Activated CD4-positive, alpha-beta T cell treated with anti-CD3 and anti-CD28 coated beads, Interleukin-2, amount 50 U/mL, for 24 hours (primary cell): ENCODE measurements at places on chromosomes 11 and 22.

- DNase-seq = no peak
These were observed 21.5 kb upstream of the POU2AF1 start for GRCh38 chr11:111400595-111400994.

GRCh38 chr11:37946155-37946766 lies 1348.2 kb upstream of the RAG2 start:
- no peak for DNase-seq

GRCh38 chr11:102843489-102843888 lies at the start of gene MMP3:
Gene MMP3, minus strand, starts transcription at chr11:102843609. Its CDS starts 63 bp downstream, at chr11:102843546.
- DNase-seq = no peak

GRCh38 chr11:76233196-76233921 lies 27.1 kb upstream of the WNT11 start:
- DNase-seq = no peak

DNA sequence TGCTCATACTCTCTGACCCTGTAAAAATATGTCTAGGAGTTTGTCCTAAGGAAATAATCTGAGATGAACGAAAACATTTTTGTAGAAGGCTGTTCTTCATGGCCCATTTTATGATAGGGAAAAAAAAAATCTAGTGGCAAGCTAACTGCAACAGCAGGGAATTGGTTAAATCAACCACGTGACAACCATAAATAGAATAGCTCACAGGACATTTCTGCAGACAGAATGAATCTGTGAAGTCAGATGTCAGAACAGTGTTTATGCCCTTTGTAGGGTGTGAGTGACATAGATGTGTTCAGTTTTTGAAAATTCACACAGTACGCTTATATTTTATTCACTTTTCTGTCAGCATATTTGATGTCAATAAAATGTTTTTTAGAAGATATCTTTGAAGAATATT lies 16.1 kb downstream of the ARHGAP1 start:
- DNase-seq = no peak

DNA sequence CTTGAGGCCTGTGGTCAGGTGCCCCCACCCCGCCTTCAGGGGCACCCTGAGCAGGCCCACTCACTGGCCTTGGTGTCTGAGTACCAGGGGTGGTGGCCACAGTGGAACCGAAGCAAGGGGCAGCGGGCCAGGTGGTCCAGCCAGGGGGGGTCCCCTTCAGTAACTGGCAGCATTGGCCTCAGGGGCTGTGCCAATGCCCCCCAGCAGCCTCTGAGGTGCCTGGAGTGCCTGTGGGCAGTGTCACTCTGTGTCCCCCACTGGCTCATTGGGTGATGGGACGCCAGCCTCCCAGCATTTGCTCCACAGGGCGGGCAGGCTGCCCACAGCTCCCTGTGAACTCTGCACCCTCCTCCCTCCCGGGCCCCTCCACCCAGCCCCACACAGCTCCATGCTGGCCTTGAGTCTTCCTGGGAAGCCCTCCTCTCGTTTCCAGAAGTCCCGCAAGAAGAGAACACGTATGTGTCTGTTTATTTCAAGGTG lies 29.5 kb upstream of the CARS1 start:
- no peak for DNase-seq

DNA sequence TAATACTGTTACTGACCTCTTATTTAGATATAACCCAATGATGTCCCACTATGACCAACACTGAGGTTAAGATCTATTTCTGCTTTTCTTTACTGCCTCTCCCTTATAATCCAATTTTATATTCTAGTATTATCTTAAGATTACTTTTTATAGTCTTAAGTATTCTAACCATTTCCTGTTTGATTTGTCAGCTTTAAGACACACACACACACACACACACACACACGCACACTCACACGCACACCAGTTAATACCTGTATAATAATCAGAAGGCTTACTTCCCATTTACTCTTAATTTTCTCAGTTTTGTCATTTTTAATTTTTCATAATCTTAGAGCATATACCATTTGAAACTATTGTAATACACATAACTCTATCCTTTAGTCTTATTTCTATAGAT lies 226.0 kb upstream of the C11orf87 start:
- DNase-seq = no peak

- no peak for DNase-seq
These were observed 10.6 kb downstream of the FLI1 start for GRCh38 chr11:128704517-128704916.

DNA sequence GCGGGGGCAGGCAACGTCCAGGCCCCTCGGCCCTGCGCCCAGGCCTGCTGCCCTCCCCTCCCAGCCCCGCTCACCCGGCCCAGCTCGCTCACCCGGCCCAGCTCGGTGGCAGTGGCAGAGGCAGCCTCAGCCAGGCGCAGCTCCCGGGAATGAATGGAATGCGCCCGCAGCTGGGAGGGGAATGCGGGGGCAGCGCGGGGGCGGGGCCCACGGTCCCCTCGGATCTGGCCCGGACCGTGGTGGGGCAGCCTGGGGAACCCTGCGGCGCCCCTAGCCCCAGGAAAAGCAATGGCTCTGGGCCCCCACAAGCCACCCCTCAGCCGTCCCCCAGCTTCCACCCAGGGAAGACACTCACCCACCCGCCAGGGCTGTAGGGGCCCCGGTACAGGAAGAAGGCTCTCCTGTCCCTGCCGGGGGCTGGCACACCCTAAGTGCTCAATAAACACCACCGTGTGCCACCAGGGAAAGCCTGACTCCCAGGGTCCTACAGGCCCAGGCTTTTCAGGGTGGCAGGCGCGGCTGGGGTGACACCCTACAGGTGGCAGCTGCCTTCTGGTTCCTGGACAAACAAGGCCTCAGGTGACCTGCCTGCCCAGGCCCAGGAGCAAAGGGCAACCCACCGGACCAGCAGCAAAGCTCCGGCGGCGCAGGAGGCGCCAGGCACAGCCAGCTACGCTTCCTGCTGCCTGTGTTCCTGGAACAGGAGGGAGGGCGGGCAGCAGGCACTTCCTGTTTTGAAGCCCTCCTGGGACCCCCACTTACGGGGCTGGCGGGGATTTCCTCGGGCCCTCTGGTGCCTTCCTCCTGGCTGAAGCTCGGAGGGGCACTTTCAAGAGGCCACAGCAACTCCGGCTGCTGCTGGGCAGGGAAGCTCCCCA lies 13.8 kb downstream of the PLXNB2 start:
- DNase-seq = no peak

DNA sequence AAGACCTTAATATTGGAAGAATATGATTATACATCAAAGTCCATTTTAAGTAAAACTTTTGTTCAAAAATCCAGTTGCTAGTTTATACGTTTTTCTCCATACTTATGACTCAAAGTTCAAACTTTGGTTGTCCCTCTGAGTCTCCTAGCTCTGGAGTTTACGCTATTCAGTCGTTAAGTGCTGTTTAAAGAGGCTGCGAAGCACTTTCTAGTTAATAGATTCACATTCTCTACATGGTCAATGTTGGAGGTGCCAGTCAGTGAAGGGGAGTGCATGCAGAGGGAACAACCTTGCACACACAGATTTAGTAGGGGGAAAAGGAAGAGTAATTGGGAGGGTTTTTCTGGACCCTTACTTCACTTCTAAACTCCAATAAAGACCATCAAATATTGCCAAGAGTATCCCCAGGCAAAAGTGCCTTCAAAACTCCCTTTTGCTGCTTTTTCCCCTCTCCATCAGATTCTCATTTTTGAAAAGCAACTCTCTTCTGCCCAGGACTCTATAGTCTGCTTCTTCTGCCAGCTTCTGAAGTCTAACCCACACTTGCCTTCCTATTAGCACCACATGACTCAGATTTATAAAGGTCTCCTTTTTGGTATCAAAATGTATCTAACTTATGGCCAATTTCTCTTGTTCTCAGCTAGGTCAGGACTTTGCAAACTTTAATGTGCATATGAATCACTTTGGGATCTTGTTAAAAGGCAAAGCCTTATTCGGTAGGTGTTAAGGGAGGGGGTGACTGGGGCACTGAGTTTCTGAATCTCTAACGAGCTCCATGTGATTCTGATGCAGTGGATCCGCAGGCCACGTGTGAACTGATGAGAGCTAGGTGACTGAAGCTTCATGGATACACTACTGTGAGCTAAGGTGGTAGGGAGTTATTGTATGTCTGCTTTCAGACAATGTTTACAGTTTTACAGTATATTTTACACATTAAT lies 96.2 kb upstream of the MTMR2 start:
- no peak for DNase-seq

DNA sequence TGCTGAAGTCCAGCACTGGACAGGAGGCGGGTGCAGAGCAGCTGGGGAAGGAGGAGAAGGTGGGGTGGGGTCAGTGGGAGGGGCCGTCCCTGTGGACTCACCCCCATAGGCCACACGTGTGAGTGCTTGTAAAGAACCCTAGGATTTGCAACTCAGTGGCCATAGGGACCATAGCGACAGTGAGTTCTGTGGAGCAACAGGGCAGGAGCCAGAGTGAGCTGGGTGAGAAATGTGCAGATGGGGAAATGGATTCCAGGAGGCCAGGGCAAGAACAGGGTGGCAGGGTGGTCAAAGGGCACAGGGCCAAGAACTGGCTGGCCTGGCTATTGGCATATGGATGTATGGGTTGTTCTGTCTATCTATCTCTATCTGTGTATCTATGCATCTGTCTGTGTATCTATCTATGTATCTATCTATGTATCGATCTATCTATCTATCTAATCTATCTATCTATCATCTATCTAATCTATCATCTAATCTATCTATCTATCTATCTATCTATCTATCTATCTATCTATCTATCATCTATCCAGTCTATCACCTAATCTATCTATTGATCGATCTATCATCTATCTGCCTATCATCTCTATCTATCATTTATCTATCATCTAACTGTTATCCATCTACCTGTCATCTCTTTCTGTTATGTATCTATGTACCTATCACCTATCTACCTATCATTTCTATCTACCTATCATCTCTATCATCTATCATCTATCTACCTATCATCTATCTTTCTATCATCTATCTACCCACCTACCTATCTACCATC lies 889.0 kb downstream of the TBC1D22A start:
- no peak for DNase-seq

DNA sequence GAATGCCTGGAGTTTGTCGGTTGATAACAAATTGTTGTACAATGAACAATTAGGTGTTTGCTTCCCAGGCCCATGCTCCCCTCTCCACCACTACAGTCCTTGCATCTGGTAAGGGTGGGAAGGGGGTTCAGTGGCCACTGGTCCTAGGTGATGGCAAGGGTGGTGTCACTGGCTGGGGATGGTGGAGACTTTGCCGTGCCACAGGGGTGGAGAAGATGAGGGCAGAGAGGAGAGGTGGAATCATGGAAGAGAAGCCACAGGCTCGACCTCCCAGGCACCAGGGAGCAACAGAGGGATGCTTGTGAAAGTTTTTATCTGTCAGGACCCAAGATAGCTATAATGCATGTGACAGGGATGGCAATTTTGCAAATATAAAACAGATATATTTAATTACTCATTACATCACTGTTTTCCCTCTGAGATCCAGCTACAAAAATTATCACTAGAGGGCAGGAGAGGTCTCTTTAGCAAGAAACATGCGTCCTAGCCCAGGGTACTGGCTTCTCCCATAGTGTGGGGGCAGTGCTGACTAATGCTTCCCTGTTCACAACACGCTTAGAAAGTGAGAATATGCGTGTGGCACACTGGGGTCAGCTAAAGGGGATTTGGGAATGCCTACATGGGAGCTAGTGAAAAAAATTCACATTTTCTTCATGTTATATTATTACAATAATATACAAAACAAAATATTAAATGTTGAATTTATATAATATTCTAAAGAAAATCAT lies 49.0 kb upstream of the AMPD3 start:
- peak; percentile 59 for DNase-seq

- DNase-seq = no peak
These were observed 15.0 kb downstream of the IPO7 start for GRCh38 chr11:9399466-9399865.

GRCh38 chr11:45110562-45110961 lies 35.9 kb upstream of the PRDM11 start:
- DNase-seq = no peak

DNA sequence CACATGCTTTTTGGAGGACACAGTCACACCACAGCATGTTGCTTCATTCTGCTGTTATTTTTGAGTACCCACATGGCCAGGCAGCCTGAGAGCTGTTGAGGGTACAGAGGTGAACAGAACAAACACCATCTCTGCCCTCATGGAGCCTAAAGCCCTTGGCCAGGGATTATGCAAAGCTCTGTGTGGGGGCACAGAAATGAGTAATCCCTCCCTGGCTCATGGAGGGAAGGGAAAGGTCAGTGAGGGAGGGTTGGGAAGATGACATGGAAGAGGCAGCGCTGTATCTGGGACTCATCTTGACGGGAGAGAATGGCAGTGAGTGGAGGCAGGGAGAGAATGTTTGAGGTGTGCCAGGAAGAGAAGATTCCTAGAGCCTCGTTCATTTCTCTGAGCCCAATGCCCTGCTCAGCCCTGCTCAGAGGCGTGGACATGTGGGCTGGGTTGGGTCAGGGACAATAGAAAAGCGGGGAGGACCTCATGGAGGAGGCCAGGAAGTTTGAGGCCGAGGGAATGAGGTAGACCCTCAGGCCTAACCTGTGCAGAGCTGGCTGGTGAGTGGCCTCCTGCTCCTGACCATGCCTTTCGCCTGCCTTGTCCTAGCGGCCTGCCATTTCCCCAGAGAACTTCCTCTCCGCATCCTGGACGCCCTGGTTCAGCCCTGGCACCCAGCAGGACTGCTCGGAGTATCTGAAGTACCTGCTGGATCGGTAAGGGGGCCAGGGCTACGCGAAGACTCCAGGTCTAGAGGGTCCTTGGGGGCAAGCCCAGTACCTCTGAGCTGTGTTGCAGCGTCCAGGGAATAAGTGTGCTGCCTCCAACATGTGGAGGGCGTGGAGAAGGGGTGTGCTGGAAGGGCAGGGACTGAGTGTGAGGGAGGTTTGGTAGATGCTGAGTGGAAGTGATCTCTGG lies 19.8 kb downstream of the USP35 start:
- DNase-seq = no peak

DNA sequence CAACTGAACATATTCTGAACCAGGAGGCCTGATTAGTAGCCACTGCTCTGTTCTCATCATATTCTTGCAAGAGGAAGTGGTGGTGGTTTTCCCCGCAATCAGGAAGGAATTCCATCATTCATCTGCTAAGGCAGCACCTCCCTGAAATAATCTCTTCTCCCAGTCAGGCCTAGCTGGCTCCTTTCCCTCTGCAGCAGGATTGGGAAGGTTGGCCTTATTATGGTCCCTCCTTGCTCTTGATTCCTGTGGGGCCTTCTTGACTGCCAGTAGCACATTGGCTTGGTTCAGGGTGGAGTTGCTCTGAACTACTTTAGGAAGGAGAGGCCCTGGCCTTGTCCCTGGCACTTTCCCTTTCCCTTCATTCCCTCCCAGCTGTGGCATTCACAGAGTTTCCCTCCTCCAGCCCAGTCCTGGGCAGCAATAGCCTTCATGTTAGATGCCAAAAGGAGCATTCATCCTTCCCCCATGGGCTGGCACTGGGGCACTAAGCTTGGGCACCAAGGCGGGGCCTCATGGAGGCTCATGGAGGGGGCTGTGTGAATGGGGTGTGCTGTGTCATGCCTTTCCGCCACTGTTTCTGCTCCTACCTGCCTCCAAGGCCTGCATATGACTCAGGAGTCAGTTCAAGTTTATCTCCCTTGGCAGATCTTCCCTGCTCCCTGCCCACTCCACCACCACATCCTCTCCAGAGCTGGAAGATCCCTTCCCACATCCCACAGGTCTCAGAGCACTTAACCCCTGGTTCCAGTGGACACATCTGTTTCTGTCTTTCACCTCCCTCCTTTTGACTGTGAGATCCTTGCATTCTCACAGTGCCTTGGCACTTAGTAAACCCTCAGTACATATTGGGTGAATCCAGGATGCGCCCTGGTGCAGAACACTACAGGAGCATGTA lies 27.6 kb upstream of the CD44 start:
- no peak for DNase-seq

GRCh38 chr11:61422226-61422625 lies 7.5 kb downstream of the CPSF7 start:
- no peak for DNase-seq
